ACHN (cell line): ENCODE measurements at places on chromosomes 4 and X.

DNA sequence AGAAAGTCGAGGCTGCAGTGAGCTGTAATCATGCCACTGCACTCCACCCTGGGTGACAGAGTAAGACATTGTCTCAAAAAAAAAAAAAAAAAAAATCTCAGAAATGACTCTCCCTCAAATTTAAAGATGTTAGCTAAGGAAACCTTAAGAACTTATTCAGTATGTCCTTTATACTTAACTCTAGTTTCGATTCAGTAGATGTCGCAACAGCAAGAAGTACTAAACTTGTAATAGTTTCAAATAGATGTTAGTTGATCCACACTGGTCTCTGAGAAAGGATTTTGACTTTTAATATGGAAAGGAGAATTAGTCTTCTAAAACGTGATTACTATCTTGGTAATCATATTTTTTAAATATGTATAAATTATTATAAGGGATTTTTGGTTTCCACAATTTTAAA lies 29.6 kb downstream of the NKX3-2 start:
- no peak for DNase-seq

DNA sequence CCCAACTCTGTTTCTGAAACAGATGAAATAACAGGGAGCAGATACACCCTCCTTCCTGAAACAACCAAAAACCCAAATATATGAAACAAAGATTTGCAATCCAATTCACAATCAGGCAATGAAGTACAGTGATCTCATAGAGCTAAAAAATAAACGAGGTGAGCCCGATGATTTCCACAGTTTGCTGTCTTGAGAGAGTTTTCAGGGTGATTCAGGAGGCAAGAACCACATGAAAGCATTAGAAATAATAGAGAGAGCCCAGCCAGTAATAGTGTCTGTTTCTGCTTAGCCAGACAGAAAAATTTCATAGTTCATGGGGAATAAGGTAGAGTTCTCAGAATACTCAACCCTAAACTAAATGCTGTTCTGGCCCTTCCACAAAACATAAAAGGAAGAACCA lies 296.2 kb downstream of the PDHA2 start:
- no peak for DNase-seq

- DNase-seq = no peak
Observed at GRCh38 chr4:99783940-99784339, 32.7 kb upstream of the DAPP1 start.

DNA sequence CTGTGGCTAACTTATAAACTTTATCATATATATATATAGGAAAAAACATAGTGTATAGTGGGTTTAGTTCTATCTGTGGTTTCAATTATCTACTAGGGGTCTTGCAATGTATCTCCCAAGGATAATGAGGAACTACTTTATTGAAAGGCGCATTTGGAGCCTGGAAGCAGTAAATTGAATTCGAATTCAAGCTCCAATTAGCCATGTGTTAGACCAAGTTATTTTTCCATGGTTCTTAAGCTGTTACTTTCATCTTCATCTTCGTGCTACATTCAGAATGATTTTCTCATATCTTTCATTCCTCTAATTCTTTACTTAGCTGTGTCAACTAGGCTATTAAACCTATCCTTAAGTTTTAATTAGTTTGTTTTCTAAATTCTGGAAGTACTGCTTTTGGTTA lies 27.2 kb upstream of the MANBA start:
- no peak for DNase-seq

- DNase-seq = no peak
Observed at GRCh38 chr4:97593248-97593647, 550.0 kb downstream of the STPG2 start.

DNA sequence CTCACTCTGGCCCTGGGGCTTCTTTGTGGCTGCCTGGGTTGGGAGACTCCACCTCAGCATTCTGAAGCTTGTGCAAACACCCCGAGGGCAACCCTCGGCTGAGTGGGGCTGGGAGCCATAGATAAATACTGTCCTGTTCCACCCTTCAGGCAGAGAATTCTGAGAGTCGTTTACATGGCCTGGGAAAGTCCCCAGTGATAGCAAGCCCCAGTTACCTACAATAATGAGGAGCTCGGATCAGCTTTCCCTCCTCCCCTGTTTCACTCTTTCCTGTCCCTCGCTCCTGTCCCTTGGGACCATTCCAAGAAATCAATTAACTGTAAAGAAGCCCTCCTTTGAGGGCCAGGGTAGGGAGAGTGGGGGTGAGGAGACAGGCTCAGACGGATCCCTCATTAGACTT lies 31.6 kb upstream of the DDX3X start:
- DNase-seq = no peak

DNA sequence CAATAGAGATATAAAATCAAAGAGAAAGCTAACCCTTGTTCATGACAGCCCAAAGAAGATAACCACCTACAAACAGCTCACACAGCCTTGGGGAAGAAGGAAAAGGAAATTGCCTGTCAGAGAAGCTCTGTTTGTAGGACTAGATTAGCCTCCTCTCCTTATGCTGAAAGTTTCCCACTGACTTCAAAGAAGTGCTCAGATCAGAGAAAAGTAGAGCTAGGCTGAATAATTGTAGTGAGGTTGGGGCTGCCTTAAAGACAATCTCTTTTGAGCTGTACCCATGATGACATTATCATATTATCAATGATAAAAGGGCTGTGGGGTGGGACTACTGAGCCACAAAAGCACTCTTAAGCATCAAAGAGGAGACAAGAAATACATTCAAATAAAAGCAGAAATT lies 223.0 kb upstream of the GALNT7 start:
- no peak for DNase-seq

DNA sequence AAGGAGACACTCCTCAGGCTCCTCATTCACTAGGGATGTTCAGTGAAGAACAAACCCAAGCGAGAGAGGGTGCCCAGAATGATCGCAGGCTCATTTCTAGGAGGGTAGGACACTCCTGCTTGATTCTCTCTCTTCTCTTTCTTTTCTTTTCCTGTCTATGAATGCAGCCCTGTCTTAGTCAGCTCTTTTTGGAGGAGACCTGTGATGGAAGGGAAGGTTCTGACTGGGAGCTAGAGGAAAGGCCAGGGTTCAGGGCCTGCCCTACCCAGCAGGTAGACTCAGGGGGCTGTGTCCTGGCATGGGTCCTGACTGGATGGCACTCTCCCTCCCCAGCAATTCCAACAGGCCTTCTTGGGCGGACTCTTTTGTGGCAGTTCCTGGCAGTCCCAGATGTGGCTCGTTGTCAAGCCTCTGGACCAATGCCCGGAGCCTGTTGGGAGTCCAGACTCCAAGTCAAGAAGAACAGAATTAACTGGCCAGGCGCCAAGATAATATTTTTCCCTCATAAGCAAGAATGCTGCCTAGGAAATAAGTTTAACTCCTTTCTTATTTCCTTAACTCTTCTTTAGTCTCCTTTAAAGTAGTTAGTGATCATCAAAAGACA lies 139.4 kb upstream of the SCML1 start:
- DNase-seq = no peak

DNA sequence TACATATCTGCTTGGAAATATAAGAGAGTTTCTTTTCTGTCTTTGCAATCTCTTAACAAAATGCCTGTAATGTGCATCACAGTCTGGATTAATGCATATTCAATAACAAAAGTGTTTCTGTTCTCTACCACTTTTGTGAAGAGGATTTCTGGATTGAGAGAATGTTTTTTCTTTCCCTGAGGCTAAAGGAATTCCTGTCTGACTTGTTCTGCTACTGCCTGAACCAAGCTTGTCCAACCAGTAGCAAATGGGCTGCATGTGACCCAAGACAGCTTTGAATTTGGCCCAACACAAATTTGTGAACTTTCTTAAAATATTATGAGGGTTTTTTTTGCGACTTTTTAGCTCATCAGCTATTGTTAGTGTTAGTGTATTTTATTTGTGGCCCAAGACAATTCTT lies 1133.9 kb downstream of the SH3BGRL start:
- DNase-seq = no peak

DNA sequence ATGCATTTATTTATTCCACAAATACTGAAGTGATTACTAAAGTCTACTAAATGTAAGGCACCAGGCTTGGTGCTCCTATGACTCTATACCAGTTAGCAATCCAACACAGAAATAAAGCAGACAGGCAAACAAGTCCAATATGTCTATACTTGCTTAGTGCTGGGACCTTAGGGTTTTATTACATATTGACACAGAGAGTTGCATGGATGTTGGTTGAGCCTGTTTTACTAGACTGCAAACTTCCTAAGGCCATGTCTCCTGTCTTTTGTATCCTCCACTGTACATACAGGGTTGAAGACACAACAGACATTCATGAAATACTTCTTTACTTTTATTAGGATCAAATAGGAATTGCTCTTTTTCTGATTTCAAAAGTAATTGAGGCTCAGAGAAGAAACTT lies 69.0 kb downstream of the LNX1 start:
- no peak for DNase-seq

- no peak for DNase-seq
Observed at GRCh38 chr4:127525608-127526007, 107.1 kb upstream of the INTU start.

DNA sequence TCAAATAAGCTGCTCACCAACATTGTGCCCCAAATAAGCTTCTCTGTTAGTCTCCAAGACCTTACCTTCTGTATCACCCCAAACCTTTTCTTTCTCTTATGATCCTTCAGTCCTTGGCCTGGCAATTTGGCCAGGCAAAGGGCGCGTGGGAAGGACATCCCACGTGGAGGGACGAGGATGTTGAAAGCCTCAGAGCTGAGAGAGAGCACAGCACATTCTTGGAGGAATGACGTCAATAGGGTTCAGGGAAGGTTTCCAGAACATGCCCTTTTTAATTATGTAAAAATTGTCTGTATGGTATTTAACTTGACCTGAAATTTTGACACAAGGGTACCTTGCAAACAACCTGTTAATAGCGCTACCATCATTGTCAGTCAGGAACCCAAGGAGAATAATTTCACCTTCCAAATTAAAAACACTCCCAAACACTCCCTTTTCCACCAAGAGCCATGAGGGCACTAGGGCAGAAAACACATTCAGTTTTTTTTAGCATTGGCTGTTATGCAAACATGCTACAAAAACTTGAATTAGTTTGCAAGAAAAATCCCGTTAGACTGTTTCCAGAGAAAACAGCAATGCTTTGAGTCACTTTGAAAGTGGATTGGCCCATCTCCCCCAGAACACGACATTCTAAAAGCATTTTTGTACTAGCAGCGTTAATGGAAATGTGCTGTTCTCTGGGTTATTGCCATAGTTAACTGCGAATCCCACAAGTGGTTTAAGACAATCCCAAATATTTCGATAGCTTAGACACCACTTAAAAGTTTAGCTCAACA lies 183.2 kb upstream of the PUDP start:
- no peak for DNase-seq

DNA sequence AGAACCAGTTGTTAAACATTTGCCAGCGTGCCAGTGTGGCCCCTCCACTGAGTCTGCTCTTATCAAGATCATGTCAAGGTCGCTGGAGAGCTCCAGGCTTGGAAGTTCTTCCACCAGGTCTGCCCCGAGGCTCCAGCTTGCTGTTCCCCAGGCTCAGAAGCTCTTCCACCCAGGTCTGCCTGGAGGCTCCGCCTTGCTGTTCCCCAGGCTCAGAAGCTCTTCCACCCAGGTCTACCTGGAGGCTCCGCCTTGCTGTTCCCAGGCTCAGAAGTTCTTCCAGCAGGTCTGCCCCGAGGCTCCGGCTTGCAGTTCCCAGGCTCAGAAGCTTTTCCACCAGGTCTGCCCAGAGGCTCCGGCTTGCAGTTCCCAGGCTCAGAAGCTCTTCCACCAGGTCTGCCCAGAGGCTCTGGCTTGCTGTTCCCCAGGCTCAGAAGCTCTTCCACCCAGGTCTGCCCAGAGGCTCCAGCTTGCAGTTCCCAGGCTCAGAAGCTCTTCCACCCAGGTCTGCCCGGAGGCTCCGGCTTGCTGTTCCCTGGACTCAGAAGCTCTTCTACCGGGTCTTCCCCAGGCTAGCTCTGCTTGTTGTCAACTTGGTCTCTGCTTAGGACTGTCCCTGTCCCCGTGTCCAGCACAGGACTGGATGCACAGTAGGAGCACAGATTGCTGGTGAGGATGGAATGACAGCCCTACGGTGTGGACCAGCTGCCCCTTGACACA lies 54.4 kb downstream of the HMX1 start:
- no peak for DNase-seq

GRCh38 chr4:165967486-165967885 lies 94.4 kb downstream of the TLL1 start:
- no peak for DNase-seq

- DNase-seq = no peak
Observed at GRCh38 chrX:109374262-109374960, 107.5 kb downstream of the GUCY2F start.

DNA sequence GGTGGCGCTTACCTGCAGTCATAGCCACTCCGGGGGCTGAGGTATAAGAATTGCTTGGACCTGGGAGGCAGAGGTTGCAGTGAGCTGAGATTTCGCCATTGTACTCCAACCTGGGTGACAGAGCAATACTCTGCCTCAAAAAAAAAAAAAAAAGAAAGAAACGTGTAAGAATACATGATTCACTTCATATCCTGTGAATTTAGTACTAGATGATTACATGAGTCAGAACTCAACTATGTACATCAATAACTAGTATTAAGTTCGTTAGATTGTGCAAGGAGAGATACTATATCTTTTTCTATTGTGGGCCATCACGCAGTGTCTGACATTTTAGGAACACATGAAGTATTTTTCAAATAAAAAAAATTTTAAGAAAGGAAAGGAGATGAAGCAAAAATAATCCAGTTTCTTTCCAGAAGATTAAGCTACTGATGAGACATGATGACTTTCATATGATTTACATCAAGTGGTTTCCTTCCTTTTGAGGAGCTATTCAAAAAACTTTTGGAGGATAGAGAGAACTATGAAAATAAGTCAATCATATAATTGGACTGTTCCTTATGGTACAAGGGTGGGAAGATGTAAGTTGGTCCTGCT lies 64.7 kb upstream of the EXOC1L start:
- no peak for DNase-seq

DNA sequence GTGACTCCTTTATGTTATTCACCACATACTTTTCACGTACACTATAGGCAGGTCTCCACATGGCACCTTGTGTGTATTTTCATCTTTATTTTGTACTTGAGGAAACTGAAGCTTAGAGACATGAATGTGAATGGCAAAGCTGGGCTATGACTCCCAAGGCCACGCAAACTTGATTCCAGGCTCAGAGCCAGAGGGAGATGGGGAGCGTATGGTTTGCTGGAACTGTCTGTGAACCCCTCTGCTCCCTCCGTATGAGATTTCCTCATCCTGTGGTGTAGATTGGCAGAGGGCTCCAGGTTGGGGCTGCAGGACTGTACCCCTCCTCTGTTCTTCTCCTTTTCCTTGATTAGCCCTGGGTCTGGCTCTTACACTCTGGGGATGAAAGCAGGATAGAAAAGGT lies 16.1 kb upstream of the STARD8 start:
- no peak for DNase-seq

DNA sequence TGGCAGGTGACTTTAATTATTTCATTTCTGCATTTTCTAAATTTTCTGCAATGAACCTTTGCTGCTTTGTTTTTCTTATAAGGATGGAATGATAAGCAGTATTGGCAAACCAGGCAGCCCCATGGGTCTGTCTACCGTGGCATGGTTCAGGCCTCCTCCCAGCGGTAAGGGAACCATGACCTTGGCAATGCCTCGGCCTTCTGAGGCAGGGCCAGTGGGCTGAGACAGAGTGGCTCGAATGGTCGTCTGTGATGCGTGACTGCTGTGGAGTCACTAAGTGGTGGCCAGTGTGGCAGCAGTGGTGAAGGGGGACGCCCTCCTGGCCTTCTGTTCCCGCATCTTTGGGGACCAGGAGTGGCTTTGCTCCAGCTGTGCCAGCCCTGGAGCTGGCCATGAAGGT lies 43.6 kb upstream of the GRPEL1 start:
- no peak for DNase-seq

GRCh38 chr4:52425751-52426326 lies 233.3 kb downstream of the USP46 start:
- DNase-seq = no peak

- no peak for DNase-seq
Observed at GRCh38 chr4:37758226-37758625, 68.3 kb upstream of the PGM2 start.
